Lower lobe of right lung (tissue), 2 donors: ENCODE measurements at places on chromosomes 11 and 22. TPM values are rescaled to one million over a fixed set of nuclear protein-coding genes. Genes with fewer than 3 reads are reported as not detected.

- no peak for DNase-seq
- no peaks in the 10 kb centered on the region for H3K27me3 ChIP-seq
- H3K4me3 ChIP-seq: no peak overlapping the region
- no peak overlapping the region for H3K27ac ChIP-seq
- H3K4me1 ChIP-seq: no peaks in the 10 kb centered on the region
- H3K36me3 ChIP-seq: no peaks in the 10 kb centered on the region
Observed at GRCh38 chr11:9073466-9074225, 17.8 kb downstream of the SCUBE2 start.

DNA sequence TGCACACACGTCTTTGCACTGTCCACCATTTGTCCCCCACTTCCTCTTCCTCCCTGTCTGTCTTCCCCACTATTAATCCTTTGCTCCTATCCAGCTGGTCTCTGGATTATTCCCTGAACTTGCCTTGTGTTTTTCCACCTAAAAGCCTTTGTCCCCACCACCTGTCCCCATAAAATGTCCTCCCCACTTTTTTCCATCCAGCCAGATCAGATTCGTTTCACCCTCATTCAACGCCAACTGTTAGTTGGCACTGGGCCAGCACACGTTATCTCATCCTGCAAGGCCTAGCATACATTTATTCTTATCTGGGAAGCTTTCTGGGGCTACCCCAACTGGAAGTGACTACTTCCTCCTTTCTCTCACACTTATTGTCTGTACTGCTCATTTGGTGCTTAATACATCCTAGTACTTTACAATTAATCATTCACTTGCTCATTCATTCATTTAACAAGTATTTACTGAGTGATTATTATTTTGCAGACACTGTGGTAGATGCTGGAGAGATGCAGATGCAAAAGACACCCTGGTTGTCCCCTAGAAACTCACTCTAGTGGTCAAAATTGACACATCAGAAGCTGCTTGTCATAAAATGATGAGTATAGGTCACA lies 96.2 kb downstream of the RASSF10 start:
- no peaks in the 10 kb centered on the region for H3K36me3 ChIP-seq
- H3K27ac ChIP-seq: no peak overlapping the region
- no peaks in the 10 kb centered on the region for H3K27me3 ChIP-seq

- no peak overlapping the region for H3K4me3 ChIP-seq
- no peak overlapping the region for H3K27ac ChIP-seq
- no peaks in the 10 kb centered on the region for H3K27me3 ChIP-seq
- no peak for DNase-seq
- H3K36me3 ChIP-seq: no peaks in the 10 kb centered on the region
Observed at GRCh38 chr11:25615069-25615468, 716.9 kb upstream of the ANO3 start.

Gene NAALADL1
- 12.2 TPM for total RNA-seq

Gene BEST1
- 14.1 TPM for total RNA-seq

Gene DBX1
- total RNA-seq: not detected
